Fibroblast of the conjunctiva (primary cell): ENCODE measurements at places on chromosomes 13 and 19.

DNA sequence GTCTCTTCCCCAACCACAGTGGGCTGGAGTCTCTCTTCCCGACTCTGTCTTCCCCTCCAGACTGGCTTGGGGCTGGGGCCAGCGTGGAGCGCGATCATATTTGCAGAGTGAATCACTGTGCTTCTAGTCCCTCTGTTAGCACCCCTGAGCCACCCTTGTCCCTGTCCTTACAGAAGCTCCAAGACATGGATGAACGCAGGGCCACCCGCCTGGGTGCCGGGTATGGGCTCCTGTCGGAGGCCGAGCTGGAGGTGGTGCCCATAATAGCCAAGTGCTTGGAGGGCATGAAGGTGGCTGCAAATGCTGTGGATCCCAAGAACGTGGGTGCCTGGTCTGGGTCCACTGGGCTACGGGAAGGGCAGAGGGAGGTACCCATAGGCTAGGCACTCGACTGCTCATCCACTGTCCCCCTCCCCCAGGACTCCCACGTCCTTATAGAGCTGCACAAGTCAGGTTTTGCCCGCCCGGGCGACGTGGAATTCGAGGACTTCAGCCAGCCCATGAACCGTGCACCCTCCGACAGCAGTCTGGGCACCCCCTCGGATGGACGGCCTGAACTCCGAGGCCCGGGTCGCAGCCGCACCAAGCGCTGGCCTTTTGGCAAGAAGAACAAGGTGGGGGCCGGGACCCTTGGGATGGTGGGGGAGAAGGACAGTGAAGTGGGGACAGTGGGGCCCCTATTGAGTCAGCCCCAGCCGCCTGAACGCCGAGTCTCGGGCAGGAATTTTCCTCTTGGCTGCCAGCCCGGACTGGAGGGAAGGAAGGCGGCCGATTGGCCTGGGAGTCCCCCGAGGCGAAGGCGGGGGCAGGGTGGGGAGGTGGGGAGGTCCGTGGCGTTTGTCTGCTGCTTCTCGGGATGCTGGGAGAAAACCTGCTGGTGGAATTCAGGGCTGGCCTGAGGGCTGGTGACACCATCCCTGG, 5.2 kb downstream of the TRIP10 start:
- peak; percentile 76 for DNase-seq

GRCh38 chr19:1608359-1609102, 3.3 kb upstream of the UQCR11 start:
- no peak for DNase-seq

- no peak for DNase-seq
Observed at GRCh38 chr13:51638216-51638871, 54.1 kb downstream of the WDFY2 start.

DNA sequence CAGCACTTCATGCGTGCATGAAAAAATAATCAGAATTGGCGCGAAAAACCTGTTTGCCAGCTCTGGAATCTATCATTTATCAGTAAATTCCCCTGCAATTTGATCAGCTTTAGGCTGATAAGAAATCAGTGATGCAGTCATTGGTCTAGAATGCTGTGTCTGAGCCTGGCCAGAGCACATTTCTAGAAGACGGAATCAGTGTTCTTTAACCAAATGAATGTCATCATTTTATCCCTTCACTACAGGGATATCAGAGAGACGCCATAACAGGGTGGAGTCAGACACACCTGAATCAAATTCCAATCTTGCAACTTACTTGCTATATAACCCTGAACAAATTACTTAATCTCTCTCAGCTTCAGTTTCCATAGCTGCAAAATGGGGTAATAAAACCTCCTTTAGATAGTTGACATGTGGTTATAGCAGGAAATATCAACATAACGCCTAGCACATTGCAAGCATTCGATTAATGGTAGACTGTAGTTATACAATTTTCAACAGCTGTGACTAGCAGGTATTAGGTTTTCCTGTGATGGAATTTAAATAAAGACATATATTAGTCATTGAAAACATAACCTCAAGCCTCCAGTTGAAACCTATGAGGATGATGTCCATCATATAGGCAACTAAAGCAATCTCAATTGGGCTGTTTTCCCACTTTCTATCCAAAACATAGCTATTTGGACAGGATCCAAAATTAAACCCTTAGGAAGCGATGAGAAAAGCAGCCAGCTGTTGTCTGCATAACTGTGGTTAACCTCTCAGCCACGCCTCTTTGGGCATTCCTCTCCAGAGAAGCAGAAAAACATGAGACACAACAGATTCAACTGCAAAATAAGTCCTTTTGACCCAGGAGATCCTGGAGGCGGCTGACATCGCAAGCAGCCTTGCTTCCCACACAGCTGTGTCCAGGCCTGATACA, 51.6 kb upstream of the UBL3 start:
- DNase-seq = peak; percentile 68

- DNase-seq = peak; percentile 91
Observed at GRCh38 chr19:11142528-11143171, 12.9 kb downstream of the SPC24 start.

- DNase-seq = peak; percentile 31
Observed at GRCh38 chr19:28737021-28737895, 475.7 kb downstream of the UQCRFS1 start.

GRCh38 chr19:58204566-58204965, 21.7 kb downstream of the ZNF274 start:
- DNase-seq = no peak

GRCh38 chr13:107712145-107712860, 503.0 kb downstream of the LIG4 start:
- no peak for DNase-seq

DNA sequence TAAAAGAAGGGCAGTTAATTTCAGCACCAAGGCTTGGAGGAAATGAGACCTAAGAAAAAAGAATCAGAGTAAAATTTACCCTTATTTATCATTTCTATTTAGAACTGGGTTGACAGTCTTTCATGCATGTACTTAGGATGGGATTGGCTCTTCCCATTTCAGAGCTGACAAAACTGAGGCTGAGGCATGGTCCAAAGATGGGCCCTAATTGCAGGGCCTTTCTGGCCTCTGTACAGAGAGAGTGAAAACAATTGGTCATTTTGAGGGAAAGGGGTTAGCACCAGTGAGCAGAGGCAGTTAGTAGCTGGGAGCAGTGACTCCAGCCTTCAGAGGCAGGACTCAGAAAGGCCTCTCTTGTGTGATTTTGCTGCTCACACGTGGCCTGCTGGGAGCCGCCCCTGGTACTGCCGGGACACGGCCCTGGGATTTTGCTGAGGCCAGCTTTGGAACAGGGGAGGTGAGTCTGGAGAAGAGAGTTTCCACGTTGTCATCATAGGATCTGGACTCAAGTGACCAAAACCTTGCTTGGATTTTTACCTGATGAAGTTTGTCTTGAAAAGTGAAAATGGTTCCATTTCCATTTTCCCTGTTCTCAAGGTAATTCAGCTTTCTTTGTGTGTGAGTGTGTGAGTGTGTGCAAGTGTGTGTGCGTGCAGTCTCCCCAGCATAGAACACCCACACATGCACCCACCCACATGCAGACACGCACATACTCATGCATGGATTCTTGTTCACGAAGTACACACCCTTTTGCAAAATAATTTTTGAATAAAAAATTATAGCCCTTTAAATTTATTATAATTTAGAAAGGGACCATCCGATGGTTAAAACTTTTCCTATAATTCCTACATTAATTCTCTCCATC, at the start of gene ZNF536:
TSS of gene ZNF536 (plus strand) at position 425 of the 865 bp plus-strand sequence. CDS start 71,179 bp downstream, outside the sequence.
- DNase-seq = no peak

GRCh38 chr19:18045307-18046050, 37.5 kb downstream of the ARRDC2 start:
- DNase-seq = no peak

GRCh38 chr13:80436571-80437169, 95.7 kb upstream of the SPRY2 start:
- peak; percentile 47 for DNase-seq

- no peak for DNase-seq
Observed at GRCh38 chr19:4342314-4342614, 1.1 kb upstream of the MPND start.

- DNase-seq = no peak
Observed at GRCh38 chr19:4390567-4391305, 9.6 kb downstream of the SH3GL1 start.

GRCh38 chr19:52910648-52911047, 12.6 kb downstream of the ZNF888 start:
- no peak for DNase-seq

DNA sequence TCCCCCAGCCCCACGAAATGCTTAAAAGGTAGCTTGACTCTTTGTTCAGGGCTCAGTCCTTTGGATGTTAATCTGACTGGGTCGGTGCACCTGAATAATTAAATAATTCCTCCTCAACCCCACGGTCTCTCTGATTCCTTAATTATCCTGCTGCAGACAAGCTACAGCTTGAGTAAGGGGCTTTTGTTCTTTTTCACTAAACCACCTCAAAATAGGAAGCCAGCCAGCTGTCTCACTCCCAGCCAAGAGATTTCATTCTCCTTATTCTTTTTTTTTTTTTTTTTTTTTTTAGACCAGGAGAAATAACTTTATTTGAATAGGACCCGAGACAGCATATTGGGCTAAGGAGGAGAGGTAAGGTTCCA, 7.9 kb upstream of the FCGBP start:
- DNase-seq = no peak

DNA sequence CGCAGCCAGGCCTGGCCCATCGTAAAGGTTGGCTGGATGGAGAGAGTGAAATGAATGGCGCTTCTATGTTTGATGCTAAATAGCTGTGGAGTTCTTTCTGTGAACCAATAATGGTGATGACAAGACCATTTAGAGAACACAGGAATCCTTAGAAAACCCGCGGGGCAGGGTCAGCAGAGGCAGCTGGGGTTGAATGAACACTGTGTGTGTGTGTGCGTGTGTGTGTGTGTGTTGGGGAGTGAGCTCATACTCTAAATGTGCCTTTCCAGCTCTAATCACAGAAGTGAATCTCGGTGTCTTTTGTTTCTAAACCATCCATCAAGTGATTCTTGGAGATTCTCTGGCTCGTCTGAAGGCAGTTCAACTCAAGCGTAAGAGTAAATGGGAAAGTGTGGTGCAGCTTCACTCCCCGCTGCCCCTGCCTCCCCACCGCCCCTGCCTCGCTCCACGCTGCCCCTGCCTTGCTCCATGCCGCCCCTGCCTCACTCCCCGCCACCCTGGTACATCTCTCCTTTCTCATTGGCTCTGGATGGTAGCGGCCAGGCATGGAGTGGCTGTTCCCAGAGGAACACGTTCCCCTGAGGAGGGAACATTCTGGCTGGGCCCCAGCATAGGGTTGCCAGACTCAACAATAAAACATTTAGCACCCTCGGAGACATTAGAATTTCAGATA, 21.2 kb downstream of the TMPRSS9 start:
- no peak for DNase-seq

DNA sequence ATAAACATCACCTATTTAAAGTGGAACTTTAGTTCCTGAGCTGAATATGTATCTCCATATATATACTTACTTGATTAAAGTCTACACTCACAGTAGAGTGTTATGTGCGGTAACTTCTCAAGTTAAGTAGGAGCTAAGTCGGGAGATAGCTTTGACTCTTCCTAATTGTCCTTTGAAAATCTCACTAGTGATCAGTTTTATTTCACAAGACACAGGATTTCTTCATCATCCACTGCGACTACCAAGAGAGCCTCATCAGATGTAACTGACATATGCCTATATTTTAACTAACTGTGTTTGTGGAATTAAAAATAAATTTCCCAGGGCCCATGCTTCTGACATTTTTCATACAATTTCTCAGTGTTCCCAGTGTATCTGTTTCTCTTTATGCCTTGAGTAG, 1664.0 kb downstream of the EFNB2 start:
- DNase-seq = no peak

GRCh38 chr19:55242517-55242916, 14.0 kb upstream of the TMEM86B start:
- no peak for DNase-seq
